ENCODE measurements at places on chromosomes 16 and 17. TPM values are rescaled to one million over a fixed set of nuclear protein-coding genes. Genes with fewer than 3 reads are reported as not detected.
A peak's percentile ranks its signal among the peaks of the same experiment; 100 is the strongest.

DNA sequence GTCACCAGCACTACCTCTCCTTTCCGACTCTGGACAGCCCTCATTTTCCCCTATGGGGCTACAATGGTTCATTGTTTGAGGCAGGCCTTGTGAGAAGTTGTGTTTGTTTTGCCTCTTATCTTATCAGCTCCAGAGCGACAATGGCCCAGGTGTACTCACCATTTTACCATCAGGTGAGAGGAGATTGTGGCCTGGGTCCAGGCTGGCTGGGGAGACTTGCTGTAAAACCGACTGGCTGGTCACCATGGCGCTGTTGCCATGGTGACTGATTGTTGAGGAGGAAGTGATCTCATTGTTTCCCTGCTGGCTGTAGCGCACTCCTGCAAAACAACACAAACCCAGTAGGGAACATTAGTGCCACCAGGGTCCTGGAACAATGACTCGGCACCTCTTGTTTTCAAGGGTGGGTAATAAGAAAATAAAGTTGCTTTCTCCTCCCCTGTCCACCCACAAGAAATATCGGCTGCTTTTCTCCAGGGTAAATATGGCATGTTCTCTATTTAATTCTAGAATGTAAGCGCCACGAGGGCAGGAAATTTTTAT lies 34.4 kb downstream of the HNF1B start:
- no peak for ATAC-seq

DNA sequence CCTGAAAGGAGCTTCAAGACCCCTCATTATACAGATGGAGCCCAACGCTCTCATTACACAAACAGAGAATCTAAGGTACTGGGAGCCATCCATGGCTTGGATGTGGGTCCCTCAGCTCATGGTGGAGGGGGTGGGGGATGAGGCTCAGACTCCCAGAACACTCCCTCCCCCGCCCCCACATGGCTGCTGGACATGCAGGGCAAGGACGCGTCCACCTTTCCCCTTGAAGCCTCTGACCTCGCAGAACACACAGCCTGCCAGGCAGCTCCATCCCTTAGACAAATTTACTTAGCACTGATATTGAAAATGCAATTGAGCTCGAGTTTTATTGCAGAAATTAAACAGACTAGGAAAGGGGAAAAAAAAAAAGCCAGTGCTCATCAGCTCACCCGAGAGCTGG lies 203.9 kb downstream of the ZNF423 start:
- ATAC-seq = peak; percentile 41

DNA sequence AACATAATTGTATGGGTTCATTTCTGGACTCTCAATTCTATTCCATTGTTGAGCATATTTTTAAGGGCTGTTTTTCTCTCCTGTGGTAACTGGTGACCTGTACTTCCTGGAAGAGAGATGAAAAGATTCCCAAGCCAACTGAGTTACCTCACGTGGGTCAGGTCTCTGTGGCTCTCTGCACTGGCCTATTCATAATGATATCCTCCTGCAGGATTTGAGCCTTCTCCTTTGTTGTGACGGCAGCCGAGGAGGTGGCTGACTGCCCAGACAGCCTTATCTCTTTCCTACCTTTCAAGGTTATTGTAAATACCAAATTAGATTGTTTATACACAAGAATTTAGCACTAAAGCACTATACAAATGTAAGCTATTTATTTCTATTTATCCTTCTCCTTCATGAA lies 2.7 kb upstream of the ACE start:
- ATAC-seq = no peak

DNA sequence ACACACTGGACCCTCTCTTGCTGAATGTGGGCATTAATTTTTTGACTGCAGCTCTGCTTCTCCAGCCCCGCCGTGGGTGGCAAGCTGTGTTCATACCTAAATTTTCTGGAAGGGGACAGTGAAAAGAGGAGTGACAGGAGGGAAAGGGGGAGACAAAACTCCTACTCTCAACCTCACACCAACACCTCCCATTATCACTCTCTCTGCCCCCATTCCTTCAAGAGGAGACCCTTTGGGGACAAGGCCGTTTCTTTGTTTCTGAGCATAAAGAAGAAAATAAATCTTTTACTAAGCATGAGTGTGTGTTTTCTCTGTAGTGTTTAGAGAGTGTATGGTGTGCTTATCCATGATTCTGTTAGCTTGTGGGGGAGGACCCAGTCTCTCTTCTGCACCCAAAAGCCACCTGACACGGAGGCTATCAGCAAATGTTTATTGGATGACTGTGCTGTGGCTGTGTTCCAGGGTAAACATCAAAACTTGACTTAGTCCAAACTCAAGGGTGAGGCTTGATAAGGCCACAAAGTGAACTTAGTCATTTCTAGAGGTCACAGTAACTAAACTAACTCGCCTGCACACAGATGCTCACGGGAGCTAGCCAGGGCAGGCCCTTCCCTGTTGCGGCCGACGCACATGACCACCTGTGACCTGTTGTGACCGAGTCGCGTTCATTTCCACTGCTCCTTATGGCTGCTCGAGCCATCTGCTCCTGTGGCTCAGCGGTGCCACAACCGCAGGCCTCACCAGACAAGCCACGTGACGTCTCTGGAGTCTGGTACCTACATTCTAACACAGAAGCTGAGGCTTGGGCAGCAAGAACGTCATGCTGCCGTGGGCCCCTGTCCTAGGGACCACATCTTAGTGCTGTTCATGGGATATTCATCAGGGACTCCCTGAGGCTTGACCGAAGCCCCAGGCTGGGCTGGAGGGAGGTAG lies 9.8 kb upstream of the MED11 start:
- ATAC-seq = peak; percentile 23

ADGRG3 gene
- 0.10 TPM for total RNA-seq

GRCh38 chr17:67183531-67183930 lies 61.5 kb downstream of the HELZ start:
- ATAC-seq = no peak

DNA sequence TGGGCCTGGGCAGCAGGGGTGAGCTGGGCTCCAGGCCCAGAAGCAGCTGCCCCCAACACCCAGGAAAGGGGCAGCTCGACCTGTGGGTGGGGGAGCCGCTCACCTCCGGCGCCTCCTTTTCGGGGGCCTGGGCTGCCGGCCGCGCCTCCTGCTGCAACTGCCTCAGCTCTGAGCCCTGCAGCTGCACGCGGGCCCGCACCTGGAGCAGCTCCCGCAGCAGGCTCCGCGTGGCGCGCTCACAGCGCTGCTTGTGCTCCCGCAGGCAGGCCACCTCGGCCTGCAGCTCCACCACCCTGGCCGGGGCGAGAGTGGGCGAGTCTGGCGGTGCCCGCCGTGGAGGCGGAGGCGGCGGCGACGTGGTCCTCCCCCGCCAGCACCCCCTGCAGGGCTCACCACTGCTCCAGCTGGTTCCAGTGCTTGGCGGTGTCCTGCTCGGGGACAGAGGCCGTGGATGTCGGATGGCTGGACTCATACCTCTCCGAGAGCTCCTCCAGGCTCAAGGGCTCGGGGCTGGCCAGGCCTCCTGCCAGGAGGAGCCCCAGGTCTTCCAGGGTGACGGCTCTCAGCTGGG lies 868 bp downstream of the CCDC154 start:
- no peak for ATAC-seq

GRCh38 chr16:85360323-85361277 lies 248.3 kb upstream of the CIBAR2 start:
- peak; percentile 84 for ATAC-seq

DNA sequence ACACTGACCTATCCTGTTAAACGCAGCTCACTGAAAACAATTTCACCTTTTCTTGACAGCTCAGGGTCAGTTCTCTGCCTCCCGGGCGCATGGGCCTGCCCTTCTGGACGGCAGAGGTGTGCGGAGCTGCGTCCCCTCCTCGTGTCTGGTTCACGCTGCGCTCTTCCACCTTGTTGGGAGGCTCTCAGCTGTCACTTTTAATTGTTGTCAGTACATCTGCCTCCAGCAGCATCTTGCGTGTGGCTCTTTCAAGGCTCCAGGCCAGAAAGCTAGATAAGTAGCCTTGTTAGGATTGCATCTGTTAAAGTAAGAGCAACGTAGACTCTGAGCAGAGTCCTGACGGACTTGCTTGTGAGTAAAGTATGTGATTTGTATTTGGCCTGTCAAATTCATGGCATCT lies 59.4 kb downstream of the MGAT5B start:
- no peak for ATAC-seq

DNA sequence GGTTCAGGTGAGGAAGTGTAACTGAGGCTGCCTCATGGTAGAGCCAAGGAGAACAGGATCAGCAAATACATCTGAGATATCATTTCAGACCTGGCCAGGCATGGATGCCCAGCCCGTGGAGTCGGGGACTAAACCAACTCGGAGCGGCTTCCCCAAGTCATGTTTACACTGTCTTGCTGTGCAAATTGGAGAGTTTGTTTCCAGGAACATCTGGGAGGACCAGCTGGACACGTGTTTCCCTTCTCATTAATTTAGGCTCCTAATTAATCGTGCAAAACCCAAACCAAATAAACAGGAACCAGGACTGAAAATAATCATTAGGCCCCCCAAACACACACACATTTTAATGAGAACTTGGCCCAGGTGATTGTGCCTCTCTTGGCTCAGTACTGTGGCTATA lies 70.9 kb upstream of the SALL1 start:
- no peak for ATAC-seq

GPR142 gene
- not detected for total RNA-seq

TMED6 gene
- 1.1 TPM for total RNA-seq

GRCh38 chr17:45289301-45290268 lies 27.2 kb downstream of the MAP3K14 start:
- ATAC-seq = no peak

GRCh38 chr16:62583414-62583813 lies 547.2 kb upstream of the CDH8 start:
- ATAC-seq = no peak

CSH1 gene
- total RNA-seq = not detected

DNA sequence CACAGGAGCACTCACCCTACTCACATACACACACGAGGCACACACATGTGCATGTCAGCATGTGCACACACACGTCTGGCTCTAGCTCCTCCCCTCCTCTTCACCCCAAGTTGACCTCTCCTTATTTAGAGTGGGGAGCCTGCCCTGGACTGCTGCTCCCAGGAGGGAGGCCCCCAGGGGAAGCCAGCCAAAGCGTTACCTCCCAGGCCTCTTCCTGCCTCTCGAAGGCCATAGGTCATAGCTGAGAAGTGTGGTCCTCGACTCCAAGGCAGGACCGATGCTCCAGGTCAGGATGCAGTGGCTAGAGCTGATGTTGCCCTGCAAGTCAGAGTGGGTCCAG lies 18.8 kb downstream of the POLR3K start:
- no peak for ATAC-seq

DNA sequence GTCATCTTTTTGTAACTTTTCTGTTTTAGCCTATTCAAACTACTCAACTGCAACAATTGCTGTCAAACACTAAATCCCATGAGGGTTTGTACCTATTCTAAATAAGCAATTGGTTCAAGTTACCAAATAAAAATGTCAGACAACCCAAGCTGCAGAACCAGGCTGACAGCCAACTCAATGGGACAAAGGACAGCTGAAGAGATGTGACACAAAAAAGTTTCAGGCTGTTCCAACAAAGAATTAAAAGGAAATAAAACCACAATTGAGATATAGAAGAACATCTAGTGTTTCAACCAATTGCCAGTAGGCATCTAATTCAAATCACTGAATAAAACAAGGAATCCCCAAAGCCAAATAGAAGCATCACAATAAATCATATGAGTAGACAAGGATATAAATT lies 49.3 kb downstream of the GRB7 start:
- ATAC-seq = no peak

DNA sequence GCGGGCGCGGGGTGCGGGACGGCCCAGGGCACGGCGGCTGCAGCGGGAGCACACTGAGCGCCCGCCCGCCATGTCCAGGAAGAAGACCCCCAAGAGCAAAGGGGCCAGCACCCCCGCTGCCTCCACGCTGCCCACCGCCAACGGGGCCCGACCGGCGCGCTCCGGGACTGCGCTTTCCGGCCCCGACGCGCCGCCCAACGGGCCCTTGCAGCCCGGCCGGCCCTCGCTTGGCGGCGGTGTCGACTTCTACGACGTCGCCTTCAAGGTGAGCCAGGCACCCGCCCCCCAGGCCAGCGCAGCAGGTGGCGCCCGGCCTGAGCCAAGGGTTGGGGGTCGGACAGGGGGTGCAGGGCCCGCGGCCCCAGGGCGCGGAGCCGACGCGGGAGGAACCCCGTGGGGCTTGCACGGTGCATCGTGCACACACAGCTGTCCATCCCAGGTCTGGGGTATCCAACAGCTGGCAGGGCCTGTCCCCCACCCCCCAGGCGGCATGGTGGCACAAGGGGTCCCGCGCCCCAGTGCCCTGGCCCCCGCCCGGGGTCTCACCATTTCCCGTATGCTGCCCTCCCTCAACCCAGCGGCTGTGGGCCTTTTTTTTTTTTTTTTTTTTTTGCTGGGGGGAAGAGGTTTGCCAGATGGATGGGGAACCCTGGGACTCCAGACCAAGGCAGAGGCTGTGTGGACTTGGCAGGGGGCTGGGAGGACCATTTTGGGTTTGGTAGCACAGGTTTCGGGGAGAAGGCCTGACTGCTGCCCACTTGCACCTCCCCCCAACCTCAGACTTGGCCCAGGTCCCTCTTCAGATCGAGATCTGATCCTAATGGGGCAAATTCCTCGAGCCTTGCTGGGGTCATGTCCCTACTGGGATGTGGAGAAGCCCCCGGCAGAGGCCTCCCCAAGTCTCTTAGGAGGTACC lies 547 bp downstream of the RAB26 start:
- peak; percentile 26 for ATAC-seq

- no peak for ATAC-seq
These were observed 21.9 kb downstream of the STH start for GRCh38 chr17:46020998-46021397.

SLC5A11 gene
- total RNA-seq = 0.47 TPM

GRCh38 chr16:80509872-80510271 lies 30.9 kb upstream of the DYNLRB2 start:
- no peak for ATAC-seq

DNA sequence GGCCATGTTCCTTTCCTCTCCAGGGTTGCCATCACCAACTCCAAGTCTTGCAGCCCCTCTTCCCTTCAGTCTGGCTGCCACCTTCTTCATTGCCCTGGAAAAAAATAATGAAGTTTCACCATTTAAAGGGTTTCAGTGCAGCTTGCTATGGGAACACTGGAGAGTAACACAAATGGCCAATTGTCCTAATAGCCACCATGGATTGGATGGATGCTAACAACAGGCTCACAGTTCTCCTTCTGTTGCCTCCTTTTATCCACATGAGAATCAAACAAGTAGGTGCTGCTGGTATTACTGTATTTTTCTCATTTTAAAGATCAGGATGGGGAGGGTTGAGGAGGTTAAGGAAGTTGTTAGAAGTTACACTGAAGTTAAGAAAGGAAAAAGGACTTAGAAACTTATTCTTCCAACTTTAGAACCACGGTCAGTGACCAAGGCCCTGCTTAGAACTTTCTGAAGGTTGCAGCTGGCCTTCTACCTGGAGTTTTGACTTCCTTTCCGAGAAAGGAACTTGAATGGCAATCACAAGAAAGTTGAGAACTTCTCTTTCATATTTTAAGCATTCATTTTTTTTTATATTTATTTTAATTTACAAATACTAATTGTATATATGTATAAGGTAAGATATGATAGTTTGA lies 198.0 kb upstream of the MAF start:
- ATAC-seq = no peak

GRCh38 chr16:12387786-12388185 lies 411.3 kb downstream of the SNX29 start:
- ATAC-seq = no peak

- ATAC-seq = no peak
These were observed 25.1 kb downstream of the TBX4 start for GRCh38 chr17:61477204-61477834.

All from motor neuron (in vitro differentiated cells).